ENCODE measurements at places on chromosomes 16 and 17.

- H3K4me1 ChIP-seq = no peaks in the 10 kb centered on the region
- peaks cover 63% of the 10 kb centered on the region for H3K36me3 ChIP-seq
- DNase-seq = no peak
- H3K27me3 ChIP-seq = no peaks in the 10 kb centered on the region
- H3K4me3 ChIP-seq = no peak overlapping the region
Observed at GRCh38 chr16:68685685-68686478, 40.8 kb downstream of the CDH3 start.

DNA sequence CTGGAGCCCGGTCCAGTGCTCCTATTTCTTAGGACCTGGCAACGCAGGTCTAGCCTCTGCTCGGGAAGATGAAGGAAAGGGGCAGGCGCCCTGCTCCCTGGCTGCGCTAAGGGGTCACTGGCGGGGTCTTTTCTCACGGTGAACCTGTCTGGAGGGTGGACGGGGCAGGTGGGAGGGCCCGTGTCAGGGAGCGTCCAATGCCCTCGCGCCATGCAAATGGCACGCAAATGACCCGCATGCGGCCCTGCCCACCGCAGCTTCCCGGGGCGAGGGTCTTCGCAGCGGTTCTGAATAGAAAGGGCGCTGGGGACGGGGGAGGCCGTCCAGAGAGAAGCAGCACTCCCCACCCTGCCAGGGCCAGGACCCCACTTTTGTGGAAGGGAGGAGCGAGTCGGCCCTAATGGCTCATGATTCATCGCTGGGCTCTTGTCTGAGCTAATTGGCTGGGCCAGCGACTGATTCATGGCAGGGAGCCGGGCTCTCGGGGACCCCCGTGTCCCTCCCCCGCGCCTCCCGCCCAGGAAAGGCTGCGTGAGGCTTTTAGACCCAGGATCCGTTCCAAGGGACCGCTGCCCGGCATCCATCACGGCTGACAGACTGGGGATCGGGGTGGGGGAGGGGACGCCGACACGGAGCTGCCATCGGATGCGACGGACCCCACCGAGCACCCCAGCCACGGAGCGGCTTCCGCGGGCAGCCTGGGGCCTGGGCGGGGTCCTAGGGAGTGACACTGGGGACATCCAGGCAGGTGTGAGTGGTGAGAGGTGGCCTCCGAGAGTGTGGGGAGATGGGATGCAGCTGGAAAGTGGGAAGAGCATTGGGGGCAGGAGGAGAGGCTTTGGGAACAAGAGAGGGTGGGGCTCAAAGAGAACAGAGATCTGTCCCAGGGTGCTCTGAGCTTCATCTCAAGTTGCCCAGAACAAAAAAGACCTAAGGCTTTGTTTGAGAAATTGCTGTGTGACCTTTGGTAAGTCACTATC lies 25.0 kb upstream of the NGFR start:
- H3K36me3 ChIP-seq = no peaks in the 10 kb centered on the region
- no peaks in the 10 kb centered on the region for H3K4me1 ChIP-seq
- no peak overlapping the region for H3K27ac ChIP-seq
- peaks cover 59% of the 10 kb centered on the region for H3K27me3 ChIP-seq

DNA sequence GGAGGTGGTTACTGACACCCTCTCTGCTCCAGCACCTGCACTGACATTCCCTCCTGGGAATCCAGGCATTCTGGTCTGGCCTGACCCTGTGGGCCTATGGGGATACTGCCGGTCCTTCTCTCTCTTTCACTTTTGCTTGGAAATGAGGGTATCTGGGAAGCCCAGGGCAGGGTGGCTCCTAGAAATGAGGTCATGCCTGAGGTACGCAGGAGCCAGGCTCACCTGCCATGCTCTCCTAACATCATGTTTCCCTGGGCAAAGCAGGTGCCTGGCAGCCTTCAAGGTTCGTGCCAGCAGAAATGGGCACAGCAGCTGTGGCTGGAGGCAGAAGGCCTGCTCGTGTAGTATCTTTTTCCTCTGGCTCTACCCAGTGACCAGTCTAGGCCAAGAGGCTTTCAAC lies 3.3 kb downstream of the ITGA3 start:
- H3K4me3 ChIP-seq = peak overlapping the region; percentile 86
- no peaks in the 10 kb centered on the region for H3K27me3 ChIP-seq
- no peak for DNase-seq
- H3K27ac ChIP-seq = peak overlapping the region; percentile 91
- H3K4me1 ChIP-seq = peaks cover 64% of the 10 kb centered on the region

- peak overlapping the region; percentile 51 for H3K27ac ChIP-seq
- H3K4me3 ChIP-seq = no peak overlapping the region
- H3K36me3 ChIP-seq = peaks cover 8% of the 10 kb centered on the region
Observed at GRCh38 chr17:77356109-77356689, 215.4 kb downstream of the SEC14L1 start.

DNA sequence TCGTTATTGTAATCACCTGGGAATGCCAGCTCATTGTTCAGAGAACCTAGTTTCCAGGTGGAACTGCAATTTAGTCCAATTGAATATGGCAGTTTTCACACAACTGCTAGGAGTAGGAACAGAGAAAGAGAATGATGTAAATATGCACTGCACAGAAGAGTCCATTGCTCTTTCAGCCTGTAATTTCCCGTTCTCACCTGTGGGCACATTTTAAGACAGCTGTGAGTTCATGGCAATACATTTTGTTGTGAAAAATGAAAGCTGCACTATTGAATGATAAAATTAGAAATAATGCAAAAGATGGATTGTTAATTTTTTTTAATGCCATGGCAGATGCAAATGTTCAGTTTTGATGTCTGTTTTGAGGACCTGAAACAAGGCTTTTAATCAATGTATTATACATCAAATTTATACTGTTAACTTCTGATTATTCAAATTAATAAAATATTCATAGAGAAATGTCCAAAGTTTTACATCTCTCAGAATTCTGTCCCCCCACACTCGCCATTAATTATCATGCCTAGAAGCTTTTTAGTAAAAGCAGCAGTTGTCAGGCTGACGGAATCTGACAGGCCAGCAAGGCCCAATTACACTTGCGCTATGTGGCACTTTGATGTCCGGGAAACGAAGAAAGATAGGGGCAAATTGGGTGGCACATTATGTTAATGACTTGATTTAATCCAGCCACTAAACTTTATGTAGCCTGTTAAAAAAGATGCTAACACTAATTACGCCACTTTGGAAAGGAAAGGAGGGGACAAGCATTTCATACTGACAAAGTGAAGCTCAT lies 72.2 kb downstream of the RPGRIP1L start:
- H3K27me3 ChIP-seq = no peaks in the 10 kb centered on the region
- H3K27ac ChIP-seq = no peak overlapping the region
- H3K36me3 ChIP-seq = no peaks in the 10 kb centered on the region
- DNase-seq = no peak
- no peaks in the 10 kb centered on the region for H3K4me1 ChIP-seq
- no peak overlapping the region for H3K4me3 ChIP-seq

DNA sequence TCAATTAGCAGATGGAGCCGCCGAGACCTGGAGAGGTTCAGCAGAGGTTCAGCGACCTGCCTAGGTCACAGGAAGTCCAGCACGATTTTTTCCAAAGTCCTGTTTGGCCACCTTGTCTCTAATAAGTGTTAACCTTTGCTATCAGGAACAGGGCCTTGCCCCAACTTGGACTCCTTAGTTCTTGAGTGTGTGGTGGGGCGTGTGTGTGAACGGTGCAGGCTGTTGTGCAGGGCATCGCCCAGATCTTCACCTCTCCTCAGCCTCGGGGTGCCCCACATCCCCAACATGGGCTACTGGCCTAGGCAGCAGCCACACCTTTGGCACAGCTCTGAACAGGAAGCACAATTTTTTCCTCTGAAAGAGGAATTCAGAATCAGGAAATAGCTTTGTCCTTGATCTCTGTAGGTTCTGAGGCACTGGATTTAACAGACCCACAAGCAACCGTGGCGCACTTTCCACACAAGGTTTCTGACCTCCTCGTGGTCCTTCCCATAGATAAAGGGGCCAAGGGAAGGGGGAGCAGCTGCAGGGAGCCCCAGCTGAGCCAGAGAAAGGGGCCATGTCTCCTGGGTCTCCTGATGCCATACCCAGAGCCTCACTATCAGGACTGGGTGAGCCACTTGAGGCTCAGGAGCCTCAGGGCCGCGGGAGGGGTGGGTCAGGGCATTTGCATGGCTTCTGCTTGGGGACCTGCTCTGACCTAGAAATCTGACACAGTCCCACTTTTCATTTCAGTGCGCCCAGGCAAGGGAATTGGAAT lies 10.4 kb downstream of the MPRIP start:
- peaks cover 1% of the 10 kb centered on the region for H3K36me3 ChIP-seq
- no peak overlapping the region for H3K27ac ChIP-seq
- H3K4me3 ChIP-seq = no peak overlapping the region
- no peaks in the 10 kb centered on the region for H3K27me3 ChIP-seq
- H3K4me1 ChIP-seq = peaks cover 38% of the 10 kb centered on the region

- no peak for DNase-seq
- peak overlapping the region; percentile 96 for H3K4me3 ChIP-seq
- peaks cover 8% of the 10 kb centered on the region for H3K4me1 ChIP-seq
- no peaks in the 10 kb centered on the region for H3K27me3 ChIP-seq
- peak overlapping the region; percentile 56 for H3K27ac ChIP-seq
Observed at GRCh38 chr16:89687092-89687940, 827 bp downstream of the CDK10 start.

DNA sequence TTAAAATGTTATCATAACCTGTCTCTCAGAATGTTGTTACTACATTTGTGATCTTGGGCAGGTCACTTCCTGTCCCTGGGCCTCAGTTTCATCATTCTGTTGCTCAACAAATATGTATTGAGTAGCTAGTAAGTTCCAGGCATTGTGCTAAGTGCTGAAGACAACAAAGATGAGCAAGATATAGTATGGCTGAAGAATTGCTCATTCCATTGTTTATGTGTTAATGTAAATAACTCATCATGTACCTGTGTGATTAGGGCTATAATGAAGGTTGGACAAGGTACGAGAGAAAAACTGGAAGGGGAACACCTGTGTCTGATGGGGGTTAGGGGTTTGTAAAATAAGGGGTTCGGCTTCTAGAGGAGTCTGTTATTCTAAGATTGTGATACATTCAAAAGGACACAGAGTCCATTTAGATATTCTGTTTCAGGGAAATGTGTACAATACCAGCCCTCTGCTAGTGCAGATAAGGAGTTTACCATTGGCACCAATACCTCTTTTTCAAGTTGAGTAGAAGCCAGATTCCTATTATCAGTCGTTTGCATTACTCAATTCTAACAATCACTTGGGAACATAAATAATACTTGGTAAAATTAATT lies 20.0 kb downstream of the TUBG1 start:
- H3K4me3 ChIP-seq = no peak overlapping the region
- no peaks in the 10 kb centered on the region for H3K27me3 ChIP-seq
- H3K4me1 ChIP-seq = peaks cover 12% of the 10 kb centered on the region
- no peak for DNase-seq

GRCh38 chr17:2688351-2689342 lies 22.9 kb downstream of the CLUH start:
- peaks cover 15% of the 10 kb centered on the region for H3K36me3 ChIP-seq
- H3K27me3 ChIP-seq = no peaks in the 10 kb centered on the region
- no peak for DNase-seq
- no peak overlapping the region for H3K27ac ChIP-seq
- H3K4me3 ChIP-seq = no peak overlapping the region

- no peak for DNase-seq
- H3K27me3 ChIP-seq = no peaks in the 10 kb centered on the region
- H3K4me1 ChIP-seq = no peaks in the 10 kb centered on the region
- peaks cover 11% of the 10 kb centered on the region for H3K36me3 ChIP-seq
Observed at GRCh38 chr16:3650631-3651265, 3.7 kb upstream of the DNASE1 start.

DNA sequence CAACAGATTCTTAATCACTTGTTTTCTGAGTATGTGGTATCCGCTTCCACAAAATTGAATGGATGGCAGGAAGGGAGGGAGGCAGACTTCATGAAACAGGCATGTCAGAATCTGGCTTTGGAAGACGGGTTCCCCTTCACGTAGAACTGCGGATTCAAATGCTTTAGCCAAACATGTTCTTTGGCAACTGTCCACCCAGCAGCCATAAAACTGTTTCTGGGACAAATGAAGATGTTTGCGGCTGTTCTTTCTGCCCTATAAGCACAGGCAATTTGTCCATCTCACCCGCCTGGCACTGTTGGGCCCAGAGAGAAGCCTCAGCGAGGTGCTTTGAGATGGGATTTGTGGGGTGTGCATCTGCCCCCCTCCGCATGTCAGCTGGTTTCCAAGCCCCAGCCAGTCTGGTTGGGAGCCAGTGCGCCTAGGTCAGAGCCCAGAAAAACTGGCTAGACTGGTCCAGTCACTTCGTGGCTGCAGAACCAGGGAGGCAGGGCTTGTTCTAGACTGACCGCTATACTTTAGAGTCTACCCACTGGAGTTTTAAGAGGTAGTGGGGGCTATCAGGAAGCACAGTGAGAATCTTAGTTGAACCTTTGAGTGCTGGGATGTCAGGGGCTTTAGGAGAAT lies 6.3 kb downstream of the CRHR1 start:
- H3K27me3 ChIP-seq = peaks cover 76% of the 10 kb centered on the region
- no peaks in the 10 kb centered on the region for H3K4me1 ChIP-seq
- no peaks in the 10 kb centered on the region for H3K36me3 ChIP-seq
- no peak for DNase-seq
- no peak overlapping the region for H3K4me3 ChIP-seq

- peaks cover 19% of the 10 kb centered on the region for H3K27me3 ChIP-seq
- no peak overlapping the region for H3K4me3 ChIP-seq
- H3K27ac ChIP-seq = no peak overlapping the region
- no peaks in the 10 kb centered on the region for H3K4me1 ChIP-seq
Observed at GRCh38 chr17:83058266-83058798, 21.1 kb upstream of the METRNL start.

DNA sequence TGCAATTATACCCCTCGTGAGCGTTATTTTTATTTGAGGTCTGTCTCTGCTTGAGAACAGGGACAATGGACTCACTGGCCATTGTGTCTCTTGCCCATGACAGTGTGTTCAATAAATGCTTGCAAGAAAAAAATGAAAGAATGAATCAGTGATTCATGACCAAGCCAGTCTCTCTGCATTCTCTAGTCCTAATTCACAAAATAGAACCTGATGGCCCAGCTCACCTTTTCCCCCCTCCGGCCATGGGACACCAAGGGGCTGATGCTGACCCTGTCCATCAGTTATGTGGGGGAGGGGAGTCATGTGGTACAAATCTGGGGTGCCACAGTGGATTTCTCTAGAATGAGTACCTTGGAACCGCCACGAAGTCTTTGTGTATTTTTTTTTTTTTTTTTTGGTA lies 38.2 kb downstream of the CCDC42 start:
- H3K27ac ChIP-seq = no peak overlapping the region
- DNase-seq = no peak
- no peaks in the 10 kb centered on the region for H3K4me1 ChIP-seq
- no peaks in the 10 kb centered on the region for H3K36me3 ChIP-seq
- H3K4me3 ChIP-seq = no peak overlapping the region

DNA sequence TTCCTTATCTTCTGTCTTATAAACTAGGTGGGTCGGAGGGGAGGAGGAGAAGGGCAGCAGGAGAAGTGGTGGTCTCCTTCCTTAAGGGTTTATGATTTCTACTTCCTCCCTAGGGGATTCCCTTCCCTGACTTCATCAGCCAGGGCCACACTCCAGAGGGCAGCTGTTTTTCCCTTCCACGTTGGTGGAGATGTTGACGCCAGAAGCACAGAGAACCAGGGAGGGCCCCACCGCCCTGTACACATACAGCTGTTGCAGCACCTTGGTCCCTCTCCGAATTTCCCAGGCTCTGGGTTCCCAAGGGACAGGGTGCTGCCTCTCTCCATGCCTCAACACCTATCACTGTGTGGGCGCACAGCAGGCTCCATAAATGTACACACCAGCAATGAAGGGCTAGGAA lies 5.6 kb upstream of the SLC6A4 start:
- no peak overlapping the region for H3K4me3 ChIP-seq
- H3K27me3 ChIP-seq = peaks cover 45% of the 10 kb centered on the region
- H3K4me1 ChIP-seq = peaks cover 6% of the 10 kb centered on the region
- no peak overlapping the region for H3K27ac ChIP-seq
- no peak for DNase-seq
- H3K36me3 ChIP-seq = no peaks in the 10 kb centered on the region

All from keratinocyte (primary cell).